Testis (tissue), 5 donors: ENCODE measurements at places on chromosomes 7 and 10. TPM values are rescaled to one million over a fixed set of nuclear protein-coding genes. Genes with fewer than 3 reads are reported as not detected.

The ARHGEF5 gene
- total RNA-seq, result 4.3 TPM

The AGAP5 gene
- 20.3 TPM for total RNA-seq

The ENTPD1 gene
- total RNA-seq, result 9.8 TPM

The PLAU gene
- total RNA-seq, result 0.87 TPM

The TMEM184A gene
- 18.7 TPM for total RNA-seq

The TMEM178B gene
- total RNA-seq, result 7.2 TPM

The UPK3B gene
- total RNA-seq, result 27.1 TPM

The ALKBH4 gene
- 27.7 TPM for total RNA-seq

The PILRA gene
- 12.0 TPM for total RNA-seq

DNA sequence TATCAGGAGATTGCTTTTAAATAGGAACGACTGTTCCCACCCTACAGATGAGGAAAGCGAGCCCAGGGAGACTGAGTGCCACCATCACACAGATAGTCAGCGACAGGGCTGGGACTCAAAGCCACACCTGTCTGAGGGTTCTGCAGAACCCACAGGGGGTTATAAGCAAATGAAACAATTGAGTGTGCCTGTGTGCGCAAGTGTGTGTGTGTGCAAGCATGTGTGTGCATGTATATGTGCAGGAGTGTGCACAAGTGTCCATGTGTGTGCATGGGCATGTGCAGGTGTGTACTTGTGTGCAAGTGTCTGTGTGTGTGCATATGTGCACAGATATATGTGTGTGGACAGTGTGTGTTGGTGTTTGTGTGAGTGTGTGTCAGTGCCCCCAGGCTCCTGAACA lies 280.2 kb downstream of the GRID1 start:
- H3K36me3 ChIP-seq, result no peaks in the 10 kb centered on the region
- no peaks in the 10 kb centered on the region for H3K27me3 ChIP-seq
- H3K4me3 ChIP-seq, result no peak overlapping the region
- H3K4me1 ChIP-seq, result no peaks in the 10 kb centered on the region
- no peak overlapping the region for H3K27ac ChIP-seq
- no peak for DNase-seq

GRCh38 chr7:105879782-105880181 lies 3.4 kb upstream of the ATXN7L1 start:
- DNase-seq, result no peak
- peaks cover 7% of the 10 kb centered on the region for H3K4me1 ChIP-seq
- no peak overlapping the region for H3K27ac ChIP-seq
- no peaks in the 10 kb centered on the region for H3K27me3 ChIP-seq
- H3K4me3 ChIP-seq, result no peak overlapping the region

- no peak overlapping the region for H3K4me3 ChIP-seq
- no peaks in the 10 kb centered on the region for H3K4me1 ChIP-seq
- no peaks in the 10 kb centered on the region for H3K36me3 ChIP-seq
- DNase-seq, result no peak
Observed at GRCh38 chr7:26409661-26410547, 118.2 kb downstream of the SNX10 start.

GRCh38 chr7:149454006-149454405 lies 6.9 kb downstream of the ZNF777 start:
- no peak overlapping the region for H3K27ac ChIP-seq
- DNase-seq, result no peak
- no peak overlapping the region for H3K4me3 ChIP-seq
- H3K27me3 ChIP-seq, result no peaks in the 10 kb centered on the region

- H3K4me1 ChIP-seq, result no peaks in the 10 kb centered on the region
- no peaks in the 10 kb centered on the region for H3K27me3 ChIP-seq
- DNase-seq, result no peak
- H3K4me3 ChIP-seq, result no peak overlapping the region
Observed at GRCh38 chr7:121515630-121516401, 119.7 kb upstream of the FAM3C start.

DNA sequence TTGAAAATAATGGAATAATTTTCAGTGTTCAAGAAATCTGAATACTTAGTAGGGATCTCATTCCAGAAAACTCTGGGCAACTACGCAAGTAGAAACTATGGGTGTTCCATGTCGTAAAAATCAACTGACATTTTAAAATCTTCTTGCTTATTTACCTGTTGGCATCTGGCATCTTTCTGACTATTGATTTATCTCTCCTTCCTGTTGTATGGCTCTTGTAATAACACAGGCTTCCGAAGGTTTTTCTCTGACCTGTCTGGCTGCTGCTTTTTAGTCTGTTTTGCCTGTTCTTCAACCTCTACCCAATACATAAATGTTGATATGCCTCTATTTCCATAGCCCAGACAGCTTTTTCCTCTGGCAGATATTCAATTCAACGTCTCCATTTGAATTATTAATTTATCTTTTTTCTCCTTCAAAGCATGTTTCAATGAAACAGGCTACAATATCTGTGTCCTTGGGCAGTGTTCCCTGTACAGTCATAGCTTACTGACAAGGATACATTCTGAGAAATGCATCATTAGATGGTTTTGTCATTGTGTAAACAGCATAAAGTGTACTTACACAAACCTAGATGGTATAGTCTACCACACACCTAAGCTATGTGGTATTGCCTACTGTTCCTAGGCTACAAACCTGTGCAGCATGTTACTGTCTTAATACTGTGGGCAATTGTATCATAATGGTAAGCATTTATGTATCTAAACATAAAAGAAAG lies 105.9 kb upstream of the ETV1 start:
- no peaks in the 10 kb centered on the region for H3K36me3 ChIP-seq
- H3K27ac ChIP-seq, result no peak overlapping the region
- DNase-seq, result no peak
- no peaks in the 10 kb centered on the region for H3K4me1 ChIP-seq

DNA sequence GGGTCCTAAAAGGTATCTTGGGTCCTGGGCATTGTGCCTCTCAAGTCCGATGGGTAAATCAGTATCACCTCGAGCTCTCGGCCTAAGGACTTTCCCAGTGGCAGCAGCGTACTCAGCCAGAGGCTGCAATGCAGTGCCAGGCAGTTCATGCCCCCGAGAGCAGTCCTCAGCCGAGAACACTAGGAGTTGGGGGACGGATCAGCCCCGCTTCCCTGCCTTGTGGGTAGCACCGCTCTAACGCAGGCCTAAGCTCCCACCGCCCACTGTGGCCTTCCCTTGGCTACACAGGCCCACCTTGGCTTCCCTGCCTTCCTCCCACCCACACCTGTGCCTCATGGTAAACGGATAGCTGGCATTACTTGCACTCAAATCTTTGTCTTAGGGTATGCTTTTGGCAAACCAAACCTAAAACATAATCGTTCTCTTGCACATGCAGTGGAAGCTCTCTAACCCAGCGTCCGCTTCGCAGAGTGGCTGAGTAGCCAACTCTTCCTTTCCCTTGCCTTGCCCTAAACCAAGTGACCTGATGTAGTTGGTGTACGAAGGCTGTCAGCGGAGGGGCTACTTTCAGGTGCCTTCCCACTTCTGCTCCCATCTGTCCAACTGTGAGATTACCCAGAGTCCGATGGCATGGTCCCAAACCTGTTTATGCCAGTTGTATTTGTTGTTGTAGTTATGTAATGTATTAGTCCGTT lies 73.2 kb upstream of the CHST15 start:
- no peaks in the 10 kb centered on the region for H3K4me1 ChIP-seq
- no peak overlapping the region for H3K27ac ChIP-seq
- no peak for DNase-seq
- H3K27me3 ChIP-seq, result no peaks in the 10 kb centered on the region
- no peak overlapping the region for H3K4me3 ChIP-seq

GRCh38 chr7:86201767-86202166 lies 441.9 kb upstream of the GRM3 start:
- no peak for DNase-seq
- H3K36me3 ChIP-seq, result no peaks in the 10 kb centered on the region
- H3K4me3 ChIP-seq, result no peak overlapping the region
- H3K27me3 ChIP-seq, result no peaks in the 10 kb centered on the region
- H3K27ac ChIP-seq, result no peak overlapping the region
- H3K4me1 ChIP-seq, result no peaks in the 10 kb centered on the region

DNA sequence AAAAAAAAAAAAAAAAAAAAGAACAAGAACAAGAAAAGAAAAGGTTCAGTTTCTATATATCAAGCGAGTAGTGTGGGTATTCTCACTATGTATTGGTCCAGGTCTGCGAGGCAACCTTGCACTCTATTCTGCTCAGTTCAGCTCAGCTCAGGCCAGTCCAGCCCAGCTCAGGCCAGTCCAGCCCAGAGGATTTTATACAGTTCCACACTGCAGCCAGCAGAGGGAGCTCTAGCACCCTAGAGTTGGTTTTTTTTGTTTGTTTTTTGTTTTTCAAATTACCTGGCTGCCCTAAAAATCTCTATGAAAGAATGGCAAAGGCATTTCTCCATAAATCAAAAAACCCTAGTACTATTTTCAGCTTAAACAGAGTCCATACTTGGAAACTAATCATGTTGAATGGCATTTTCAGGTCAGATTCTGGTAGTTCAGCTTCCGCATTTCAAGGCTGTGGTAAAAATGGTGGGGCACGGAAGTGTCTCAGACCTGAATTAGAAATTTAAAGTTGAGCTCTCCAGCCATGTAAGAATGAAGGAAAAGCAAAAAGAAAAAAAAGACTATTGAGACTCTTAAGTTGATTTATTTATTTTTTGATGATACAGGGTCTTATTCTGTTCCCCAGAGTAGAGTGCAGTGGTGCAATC lies 55.2 kb upstream of the GSDME start:
- H3K4me1 ChIP-seq, result no peaks in the 10 kb centered on the region
- no peak overlapping the region for H3K27ac ChIP-seq
- no peaks in the 10 kb centered on the region for H3K27me3 ChIP-seq

GRCh38 chr7:13641714-13642113 lies 347.8 kb downstream of the ETV1 start:
- no peak overlapping the region for H3K27ac ChIP-seq
- H3K27me3 ChIP-seq, result no peaks in the 10 kb centered on the region
- H3K4me1 ChIP-seq, result no peaks in the 10 kb centered on the region
- H3K4me3 ChIP-seq, result no peak overlapping the region

DNA sequence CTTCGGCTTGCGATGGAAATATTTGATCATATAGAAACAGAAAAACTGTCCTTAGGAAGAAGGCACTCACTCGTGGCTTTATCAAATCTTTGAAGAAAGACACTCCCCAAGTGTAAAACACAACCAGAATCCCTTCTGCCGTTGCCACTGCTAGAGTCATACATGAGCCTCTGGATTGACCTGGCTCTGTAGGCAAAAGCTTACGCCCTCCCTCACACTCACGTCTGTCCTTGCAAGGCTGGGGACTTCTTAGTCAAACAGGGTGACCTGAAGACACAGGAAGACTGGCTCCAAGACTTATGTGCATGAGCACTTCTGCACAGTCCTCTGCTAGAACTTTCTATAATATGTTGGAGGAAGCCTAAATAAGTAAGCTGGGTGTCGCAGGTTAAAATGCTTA lies 135.4 kb upstream of the MDFIC start:
- H3K27ac ChIP-seq, result no peak overlapping the region
- no peaks in the 10 kb centered on the region for H3K4me1 ChIP-seq
- H3K36me3 ChIP-seq, result no peaks in the 10 kb centered on the region
- H3K4me3 ChIP-seq, result no peak overlapping the region
- DNase-seq, result no peak
- H3K27me3 ChIP-seq, result no peaks in the 10 kb centered on the region

GRCh38 chr10:110337401-110337800 lies 32.7 kb upstream of the SMNDC1 start:
- H3K4me1 ChIP-seq, result peaks cover 17% of the 10 kb centered on the region
- no peaks in the 10 kb centered on the region for H3K27me3 ChIP-seq
- H3K36me3 ChIP-seq, result no peaks in the 10 kb centered on the region

DNA sequence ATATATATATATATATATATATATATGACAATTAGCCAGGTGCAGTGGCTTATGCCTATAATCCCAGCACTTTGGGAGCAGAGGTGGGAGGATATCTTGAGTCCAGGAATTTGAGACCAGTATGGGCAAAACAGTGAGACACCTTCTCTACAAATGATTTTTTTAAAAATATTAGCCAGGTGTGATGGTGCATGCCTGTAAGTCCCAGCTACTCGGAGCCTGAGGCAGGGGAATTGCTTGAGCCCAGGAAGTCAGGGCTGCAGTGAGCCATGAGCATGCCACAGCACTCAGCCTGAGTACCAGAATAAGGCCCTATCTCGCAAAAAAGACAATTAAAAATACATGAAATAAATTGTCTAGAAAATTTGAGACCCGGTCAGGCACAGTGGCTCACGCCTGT lies 47.2 kb upstream of the MSRB2 start:
- DNase-seq, result no peak
- H3K4me1 ChIP-seq, result no peaks in the 10 kb centered on the region
- H3K36me3 ChIP-seq, result no peaks in the 10 kb centered on the region
- no peaks in the 10 kb centered on the region for H3K27me3 ChIP-seq
- H3K4me3 ChIP-seq, result no peak overlapping the region

GRCh38 chr10:123134915-123135414 lies 805 bp upstream of the HMX3 start:
- peaks cover 12% of the 10 kb centered on the region for H3K4me1 ChIP-seq
- no peak overlapping the region for H3K27ac ChIP-seq
- peaks cover 14% of the 10 kb centered on the region for H3K27me3 ChIP-seq
- DNase-seq, result no peak

DNA sequence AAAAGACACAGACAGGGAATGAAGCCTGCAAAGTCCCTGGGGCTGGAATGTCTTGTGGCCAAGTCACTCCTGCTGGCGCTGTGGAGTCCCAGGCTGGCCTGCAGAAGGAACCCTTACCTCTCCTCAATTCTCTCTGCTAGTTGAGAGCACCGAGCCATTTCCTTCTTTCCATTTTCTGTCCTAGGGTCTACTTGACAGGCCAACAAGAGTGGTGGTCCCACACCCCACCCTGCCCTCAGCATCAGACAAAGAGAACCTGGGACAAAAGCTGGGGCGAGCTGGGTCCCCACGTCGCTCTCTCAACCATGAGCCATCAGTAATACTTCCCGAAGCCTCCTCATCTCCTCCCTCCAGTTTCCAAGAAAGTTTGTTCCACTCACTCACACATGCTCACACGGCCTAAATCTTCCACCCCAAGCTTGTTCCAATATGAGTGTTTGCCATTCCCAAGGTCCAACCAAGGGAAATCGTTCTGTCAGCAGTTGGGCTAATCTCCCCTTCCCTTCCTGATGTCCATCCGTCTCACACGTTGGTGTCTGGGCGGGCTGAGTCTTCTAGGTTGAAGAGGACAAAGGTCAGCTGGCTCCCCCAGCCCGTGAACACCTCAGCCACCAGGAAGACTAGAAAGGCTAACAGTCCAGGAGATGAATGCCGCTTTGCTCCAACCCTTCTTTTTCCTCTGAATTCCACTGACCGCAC lies 44.3 kb downstream of the CLEC2L start:
- no peak for DNase-seq
- H3K4me1 ChIP-seq, result no peaks in the 10 kb centered on the region
- H3K27ac ChIP-seq, result no peak overlapping the region
- no peak overlapping the region for H3K4me3 ChIP-seq

GRCh38 chr7:85041605-85042216 lies 145.1 kb downstream of the SEMA3D start:
- H3K4me3 ChIP-seq, result no peak overlapping the region
- H3K4me1 ChIP-seq, result no peaks in the 10 kb centered on the region
- peak; percentile 84 for DNase-seq
- H3K27me3 ChIP-seq, result no peaks in the 10 kb centered on the region

DNA sequence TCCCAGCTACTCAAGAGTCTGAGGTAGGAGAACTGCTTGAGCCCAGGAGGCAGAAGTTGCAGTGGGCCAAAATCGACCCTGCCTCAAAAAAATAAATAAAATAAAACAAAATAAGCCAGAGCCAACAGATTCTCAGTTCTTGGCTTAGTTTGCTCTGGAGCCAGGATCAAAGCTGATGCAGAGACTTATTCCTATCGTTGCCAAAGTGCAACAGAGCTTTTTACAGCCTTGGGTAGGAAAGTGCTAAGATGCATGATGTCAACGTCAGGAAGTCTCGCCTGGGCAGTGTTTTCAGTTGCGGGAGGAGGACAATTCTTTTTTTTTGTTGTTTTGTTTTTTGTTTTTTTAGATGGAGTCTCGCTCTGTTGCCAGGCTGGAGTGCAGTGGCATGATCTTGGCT lies 43.8 kb upstream of the CYTH3 start:
- H3K4me1 ChIP-seq, result peaks cover 11% of the 10 kb centered on the region
- no peak overlapping the region for H3K4me3 ChIP-seq
- no peak overlapping the region for H3K27ac ChIP-seq
- DNase-seq, result no peak
- no peaks in the 10 kb centered on the region for H3K36me3 ChIP-seq
